Tibial artery (tissue), 4 donors: ENCODE measurements at places on chromosomes 3 and 15.

GRCh38 chr3:122427857-122428471 is 12.1 kb upstream of the WDR5B start:
- DNase-seq = no peak

DNA sequence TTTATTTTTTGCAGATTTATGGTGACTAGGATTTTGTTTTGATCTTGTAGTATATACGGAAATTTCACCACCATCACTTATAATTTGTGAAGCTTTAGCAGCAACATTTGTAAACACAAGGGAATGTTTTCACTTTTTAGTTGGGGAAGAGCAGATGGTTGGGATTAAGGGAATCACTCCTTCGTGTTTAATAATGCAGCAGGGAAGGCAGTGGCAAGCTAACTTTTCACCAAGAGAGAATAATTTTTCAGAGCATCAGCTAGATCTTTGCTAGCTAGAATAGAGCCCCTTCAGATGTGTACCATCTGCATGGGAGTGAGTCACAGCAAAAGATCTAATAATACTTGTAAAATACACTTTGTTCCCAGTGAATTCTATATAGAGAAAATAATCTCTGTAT is 632.7 kb downstream of the CADM2 start:
- DNase-seq = no peak

GRCh38 chr3:37993067-37993455 is 2.5 kb downstream of the VILL start:
- DNase-seq = peak; percentile 11

DNA sequence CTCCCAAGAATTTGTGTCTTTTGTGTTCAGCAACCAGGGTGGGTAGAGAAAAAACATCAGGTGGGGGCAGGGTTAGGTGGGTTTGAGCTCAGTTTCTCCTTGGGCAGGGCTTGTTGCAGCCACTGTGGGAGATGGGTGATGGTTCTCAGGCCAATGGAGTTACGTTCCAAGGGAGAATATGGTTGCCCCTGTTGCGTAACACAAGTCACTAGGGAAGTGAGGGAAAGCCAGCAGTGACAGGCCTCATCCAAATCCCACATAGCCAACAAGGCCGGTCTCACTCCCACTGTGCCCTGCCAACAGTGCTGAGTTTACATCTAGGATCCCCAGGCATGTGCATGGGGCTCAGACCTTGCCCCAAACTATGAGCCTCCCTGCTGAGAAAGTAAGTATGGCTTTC is 7.9 kb upstream of the FBXL2 start:
- no peak for DNase-seq

GRCh38 chr15:100785181-100786138 is 94.2 kb upstream of the ALDH1A3 start:
- peak; percentile 48 for DNase-seq

DNA sequence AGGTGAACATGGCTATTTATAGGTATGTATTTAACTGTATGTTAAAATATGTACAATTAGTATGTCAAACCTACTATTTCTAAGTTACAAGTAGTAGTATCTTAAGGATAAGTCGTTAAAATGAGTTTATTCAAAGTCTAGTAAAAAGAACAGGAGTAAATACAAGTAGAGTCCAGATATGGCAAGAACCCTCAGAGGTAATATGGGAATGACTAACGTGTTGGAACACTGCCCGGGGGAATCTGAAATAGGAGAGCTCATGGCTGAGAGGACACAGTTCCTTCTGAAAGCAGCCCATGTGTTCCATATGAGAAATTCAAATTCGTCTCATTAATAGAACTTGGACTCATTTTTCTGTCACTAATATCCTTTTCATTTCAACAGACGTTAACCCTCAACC is 158.8 kb downstream of the CLSTN2 start:
- DNase-seq = peak; percentile 74

- DNase-seq = no peak
These were observed 334.6 kb upstream of the GRM7 start for GRCh38 chr3:6526321-6526720.

DNA sequence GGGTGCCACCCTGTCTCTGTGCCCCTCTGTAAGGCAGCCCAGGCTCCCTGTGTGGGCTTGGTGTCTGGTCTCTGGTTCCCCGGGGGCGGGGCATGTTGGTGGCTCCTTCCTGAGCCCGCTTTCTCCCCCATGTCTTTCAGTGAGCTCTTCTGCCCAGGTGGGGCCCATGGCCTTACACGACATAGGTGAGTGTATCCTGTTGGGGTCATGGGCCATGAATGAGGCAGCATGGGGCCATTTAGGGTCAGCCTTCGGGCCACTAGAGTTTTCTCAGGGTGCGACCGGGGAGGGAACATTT is 195.1 kb downstream of the UBE3A start:
- peak; percentile 58 for DNase-seq

- DNase-seq = no peak
These were observed 144.1 kb upstream of the HES1 start for GRCh38 chr3:193991666-193992424.

GRCh38 chr3:133130168-133130567 is 92.0 kb downstream of the TMEM108 start:
- DNase-seq = no peak

DNA sequence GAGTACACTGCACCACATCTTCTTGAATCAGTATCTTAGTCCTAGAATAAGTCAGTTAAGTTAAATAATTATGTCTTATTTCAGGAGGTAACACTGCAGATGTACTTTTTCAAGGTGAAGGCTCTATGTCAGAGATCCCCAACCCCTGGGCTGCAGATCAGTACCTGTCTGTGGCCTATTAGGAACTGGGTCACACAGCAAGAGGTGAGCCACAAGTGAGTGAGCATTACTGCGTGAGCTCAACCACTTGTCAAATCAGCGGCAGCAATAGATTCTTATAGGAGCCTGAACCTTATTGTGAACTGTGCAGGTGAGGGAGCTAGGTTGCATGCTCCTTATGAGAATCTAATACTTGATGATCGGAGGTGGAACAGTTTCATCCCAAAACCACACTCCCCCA is 851.9 kb upstream of the ALCAM start:
- no peak for DNase-seq

DNA sequence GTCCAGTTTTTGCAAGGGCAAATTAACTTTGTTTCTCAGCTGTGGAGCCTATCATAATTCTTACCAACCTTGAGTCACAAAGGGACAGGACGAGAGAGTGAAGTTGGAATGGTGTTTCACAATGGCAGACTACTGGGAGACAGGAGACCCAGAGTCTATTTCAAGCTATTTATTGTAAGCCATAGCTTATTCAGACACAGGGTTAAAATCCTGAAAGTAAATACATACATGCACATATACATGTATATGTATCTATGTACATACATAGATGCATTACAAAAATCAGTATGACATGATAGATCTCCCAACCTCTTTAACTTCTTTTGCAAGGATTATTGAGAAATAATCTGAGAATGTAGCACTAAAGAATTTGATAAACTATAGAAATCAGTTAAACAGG is 86.3 kb downstream of the DNAJC13 start:
- no peak for DNase-seq

- no peak for DNase-seq
These were observed 252.4 kb upstream of the HES1 start for GRCh38 chr3:193883551-193883950.

DNA sequence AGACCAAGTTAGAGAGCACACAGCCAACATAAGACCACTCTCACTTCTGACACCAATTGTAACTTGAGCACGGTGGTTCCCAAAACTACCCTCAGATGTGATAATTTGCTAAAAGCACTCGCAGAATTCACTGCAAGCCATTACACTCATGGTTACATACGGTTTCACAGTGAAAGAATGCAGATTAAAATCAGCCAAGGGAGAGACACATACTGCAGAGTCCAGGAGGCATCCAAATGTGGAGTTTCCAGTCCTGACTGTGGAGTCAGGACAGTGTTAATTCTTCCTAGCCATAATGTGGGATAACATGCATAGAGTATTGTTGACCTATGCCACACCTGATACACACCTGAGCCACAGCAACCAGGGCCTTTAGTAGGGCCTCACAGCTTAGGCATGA is 956.4 kb downstream of the NTRK3 start:
- DNase-seq = no peak

DNA sequence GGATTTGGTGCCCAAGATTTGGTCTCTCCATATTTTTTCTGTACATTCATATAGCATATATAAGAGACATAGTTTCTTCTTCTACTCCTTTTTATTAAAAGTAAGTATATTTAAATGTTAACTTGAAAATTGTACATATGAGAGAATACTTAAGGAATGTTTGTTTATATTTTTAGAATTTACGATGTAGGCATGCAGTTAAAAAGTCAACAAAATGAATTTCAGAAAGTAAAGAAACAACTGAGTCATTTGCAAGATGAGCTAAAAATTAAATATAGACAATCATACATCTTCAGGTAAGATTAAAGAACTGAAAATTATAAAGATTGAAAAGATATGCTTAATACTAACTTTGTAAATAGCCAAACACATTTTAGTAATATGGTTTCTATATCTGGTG is 94.2 kb downstream of the LEKR1 start:
- no peak for DNase-seq

DNA sequence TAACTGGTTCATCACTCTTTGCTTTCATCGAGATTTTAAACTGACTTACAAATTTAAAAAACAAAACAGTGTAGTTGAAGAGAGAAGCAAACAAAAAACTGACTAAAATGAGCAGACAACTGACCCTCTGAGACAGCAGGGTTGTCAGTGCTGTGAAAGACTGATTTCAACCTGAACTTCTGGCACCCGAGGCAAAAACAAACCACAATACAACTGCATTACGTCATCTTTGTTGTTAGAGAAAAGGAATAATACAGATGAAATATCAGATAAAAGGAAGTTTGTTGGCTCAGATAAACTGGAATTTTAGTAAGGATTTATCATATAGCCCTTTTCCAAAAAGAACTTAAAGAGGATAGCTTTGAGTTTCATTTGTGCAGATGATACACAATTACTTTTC is 51.1 kb downstream of the PARP15 start:
- no peak for DNase-seq

DNA sequence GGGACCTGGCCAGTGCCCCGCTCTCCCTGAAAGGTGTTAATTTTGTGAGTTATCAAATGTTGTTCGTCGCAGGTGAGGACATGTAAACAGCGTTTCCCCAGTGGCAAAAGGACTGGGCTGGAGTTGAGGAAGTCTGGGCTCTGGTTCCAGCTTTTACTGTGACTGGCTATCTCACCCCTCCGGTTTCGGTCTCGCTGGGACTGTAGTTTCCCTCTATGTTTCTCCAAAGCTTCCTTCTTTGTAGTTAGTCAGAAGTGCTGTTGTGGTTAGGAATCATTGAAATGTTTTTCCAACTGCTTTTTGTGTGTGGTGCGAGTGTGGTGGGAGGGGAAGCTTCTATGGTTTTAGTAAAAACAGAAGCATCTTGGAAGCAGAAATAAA is 990 bp upstream of the CLDN1 start:
- DNase-seq = peak; percentile 21

DNA sequence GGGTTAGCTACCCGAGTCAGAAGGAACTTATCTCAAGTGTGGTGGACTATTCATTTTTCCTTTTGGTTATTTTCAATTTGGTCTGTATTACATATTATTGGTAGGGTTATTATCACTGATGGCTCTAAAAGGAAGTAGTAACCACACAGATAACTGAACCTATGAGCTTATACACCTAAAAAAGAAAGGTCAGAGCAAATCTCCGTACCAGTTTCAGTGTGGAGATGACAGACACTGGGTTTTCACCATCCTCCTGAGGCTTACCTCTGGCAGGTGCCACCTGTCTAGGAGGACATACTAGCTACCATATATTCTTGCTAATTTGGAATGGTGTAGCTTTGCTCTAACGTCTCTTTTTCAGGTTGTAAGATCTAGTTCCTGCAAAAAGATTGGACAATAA is 10.2 kb downstream of the GAP43 start:
- no peak for DNase-seq

GRCh38 chr15:25501828-25502446 is 63.1 kb upstream of the UBE3A start:
- no peak for DNase-seq

- DNase-seq = no peak
These were observed 1.9 kb downstream of the AEN start for GRCh38 chr15:88623061-88623460.

GRCh38 chr3:135756106-135756668 is 209.3 kb upstream of the PPP2R3A start:
- DNase-seq = no peak

DNA sequence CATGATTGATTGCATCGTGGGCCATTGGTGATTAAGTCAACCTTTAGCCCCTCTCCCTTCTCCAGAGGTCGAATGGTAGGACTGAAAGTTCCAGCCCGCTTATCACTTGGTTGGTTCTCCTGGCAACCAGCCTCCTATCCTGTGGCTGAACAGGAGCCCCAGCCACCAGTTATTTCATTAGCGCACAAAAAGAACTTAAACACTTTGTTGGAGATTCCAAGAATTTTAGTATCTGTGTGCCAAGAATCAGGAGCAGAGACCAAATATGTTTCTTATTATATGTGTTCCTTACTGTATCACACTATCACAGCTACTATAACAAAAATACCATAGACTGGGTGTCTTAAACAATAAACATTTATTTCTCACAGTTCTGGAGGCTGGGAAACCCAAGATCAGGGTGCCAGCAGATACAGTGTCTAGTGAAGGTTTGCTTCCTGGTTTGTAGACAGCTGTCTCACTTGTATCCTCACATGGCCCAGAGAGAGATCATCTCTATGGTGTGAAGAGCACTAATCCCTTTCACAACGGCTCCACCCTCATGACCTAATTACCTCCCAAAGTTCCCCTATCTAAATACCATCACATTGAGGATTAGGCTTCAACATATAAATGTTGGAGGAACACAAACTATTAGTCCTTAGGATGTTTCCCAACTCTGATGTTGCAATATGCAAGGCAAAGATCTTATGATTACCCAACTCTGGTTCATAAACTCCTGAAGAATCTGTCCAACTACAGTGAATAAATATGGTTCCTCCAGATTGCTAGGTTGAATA is 30.5 kb upstream of the APH1B start:
- peak; percentile 58 for DNase-seq

- no peak for DNase-seq
These were observed 15.6 kb downstream of the FBXW12 start for GRCh38 chr3:48387634-48388033.

DNA sequence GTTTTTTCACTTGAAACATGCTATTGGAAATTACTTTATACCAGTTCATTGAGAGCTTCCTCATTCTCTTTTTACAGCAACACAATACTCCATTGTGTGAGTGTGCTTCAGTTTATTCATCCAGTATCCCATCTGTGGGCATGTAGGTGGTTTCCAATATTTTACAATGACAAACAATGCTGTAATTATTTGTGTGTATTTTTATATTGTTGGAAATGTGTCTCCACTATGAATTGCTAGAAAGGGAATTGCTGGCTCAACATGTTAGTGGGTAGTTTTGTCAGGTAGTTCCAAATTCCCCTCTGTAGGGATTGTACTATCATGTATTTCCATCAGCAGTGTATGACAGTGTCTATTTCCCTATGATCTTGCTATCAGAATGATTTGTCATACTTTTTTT is 65.8 kb upstream of the MAGI1 start:
- DNase-seq = no peak

GRCh38 chr3:156291272-156292123 is 171.1 kb downstream of the KCNAB1 start:
- no peak for DNase-seq

- no peak for DNase-seq
These were observed 72.7 kb downstream of the IL1RAP start for GRCh38 chr3:190586631-190587011.

- DNase-seq = no peak
These were observed 27.7 kb downstream of the LAMP3 start for GRCh38 chr3:183134844-183135243.
